Activated CD4-positive, CD25-positive, alpha-beta regulatory T cell treated with anti-CD3 and anti-CD28 coated beads, Interleukin-2, amount 50 U/mL, for 16 hours (primary cell): ENCODE measurements at places on chromosomes 1 and 21.

DNA sequence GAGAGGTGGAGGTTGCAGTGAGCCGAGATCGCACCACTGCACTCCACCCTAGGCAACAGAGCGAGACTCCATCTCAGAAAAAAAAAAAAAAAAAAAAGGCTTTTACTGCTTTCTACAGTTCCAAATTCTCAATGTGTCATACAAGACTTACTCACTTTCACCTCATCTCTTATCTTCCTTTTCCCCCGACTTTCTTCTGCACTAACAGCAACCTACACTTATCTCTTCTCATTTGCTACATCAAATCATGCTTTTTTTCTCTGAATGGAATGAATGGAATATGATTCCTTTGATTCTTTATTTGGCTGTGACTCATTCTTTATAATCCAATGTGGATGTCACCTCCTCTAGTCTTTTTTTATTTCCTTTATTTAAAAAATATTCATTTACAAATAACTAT is 168.4 kb upstream of the DMRTA2 start:
- no peak for DNase-seq

DNA sequence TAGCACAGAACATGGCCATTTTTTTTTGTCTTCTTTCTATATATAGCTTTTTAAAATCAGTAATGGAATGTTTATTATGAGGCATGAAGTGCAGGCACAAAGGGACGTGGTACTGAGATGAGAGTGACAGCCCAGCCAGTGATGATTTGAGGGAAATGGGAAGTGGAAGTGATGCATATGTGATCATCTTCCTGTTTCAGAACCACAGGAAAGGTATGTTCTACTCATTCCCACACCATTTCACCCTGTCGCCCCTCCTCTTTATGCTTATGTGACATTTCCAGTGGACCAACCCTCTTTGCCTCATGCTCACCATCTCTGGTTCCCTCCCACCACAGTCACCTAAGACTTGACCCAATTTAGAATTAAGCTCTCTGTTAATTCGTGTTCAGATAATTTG is 24.3 kb downstream of the PTGS2 start:
- no peak for DNase-seq

GRCh38 chr1:36161641-36162531 is 5.9 kb downstream of the MAP7D1 start:
- DNase-seq = no peak

DNA sequence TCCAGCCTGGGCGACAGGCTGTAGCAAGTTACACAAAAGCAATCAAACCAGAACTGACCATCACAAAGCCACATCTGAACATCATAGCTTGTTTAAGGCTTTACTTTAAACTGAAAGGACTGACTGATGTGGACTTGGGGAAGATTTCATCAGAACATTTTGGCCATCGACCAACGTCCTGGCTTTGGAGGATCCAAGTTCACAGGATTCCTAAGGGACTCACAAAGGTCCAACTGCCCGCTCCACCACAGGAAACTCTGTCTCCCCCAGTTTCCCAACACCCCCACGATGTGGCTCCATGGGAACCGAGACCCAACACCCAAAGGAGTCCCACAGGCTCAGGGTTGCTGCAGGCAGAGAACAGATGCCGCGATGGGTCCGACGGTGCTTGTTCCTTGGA is 9.3 kb downstream of the SSU72 start:
- DNase-seq = no peak

DNA sequence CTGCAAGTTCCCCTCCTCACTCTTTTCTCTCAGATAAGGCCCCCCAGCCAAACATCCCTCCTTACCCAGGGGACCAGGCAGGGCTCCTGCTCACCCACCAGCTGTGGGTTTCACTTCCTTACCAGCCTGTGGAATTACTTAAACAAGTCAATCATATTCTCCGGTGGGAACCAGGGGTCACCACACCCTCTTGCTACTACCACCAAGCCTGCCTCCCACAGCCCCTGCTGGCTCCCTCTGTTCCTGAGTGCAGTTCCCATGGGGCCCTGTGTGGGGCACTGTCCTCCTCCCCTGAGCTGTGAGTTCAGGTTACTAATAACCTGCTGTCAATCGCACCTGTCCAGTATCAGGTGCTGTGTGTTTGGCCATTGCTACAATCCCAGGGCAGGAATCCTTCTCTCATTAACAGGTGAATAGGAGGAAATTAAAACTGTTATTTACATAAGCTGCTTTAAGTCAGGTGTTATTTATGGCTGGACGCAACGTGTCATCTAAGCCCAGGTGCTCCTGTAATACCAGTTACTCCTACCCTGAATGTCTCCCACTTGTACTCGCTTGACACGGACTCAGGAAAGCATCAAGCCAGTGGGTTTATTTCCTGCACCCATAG is 53.1 kb upstream of the LBR start:
- no peak for DNase-seq

- no peak for DNase-seq
Observed at GRCh38 chr1:243230914-243231313, 24.2 kb downstream of the CEP170 start.

- DNase-seq = peak; percentile 92
Observed at GRCh38 chr1:8817412-8818324, at the start of gene RERE. RERE (minus strand) TSS chr1:8817640.

- DNase-seq = no peak
Observed at GRCh38 chr1:240765732-240766363, 153.9 kb upstream of the GREM2 start.

GRCh38 chr1:156388174-156389137 is 19.4 kb downstream of the RHBG start:
- DNase-seq = no peak

DNA sequence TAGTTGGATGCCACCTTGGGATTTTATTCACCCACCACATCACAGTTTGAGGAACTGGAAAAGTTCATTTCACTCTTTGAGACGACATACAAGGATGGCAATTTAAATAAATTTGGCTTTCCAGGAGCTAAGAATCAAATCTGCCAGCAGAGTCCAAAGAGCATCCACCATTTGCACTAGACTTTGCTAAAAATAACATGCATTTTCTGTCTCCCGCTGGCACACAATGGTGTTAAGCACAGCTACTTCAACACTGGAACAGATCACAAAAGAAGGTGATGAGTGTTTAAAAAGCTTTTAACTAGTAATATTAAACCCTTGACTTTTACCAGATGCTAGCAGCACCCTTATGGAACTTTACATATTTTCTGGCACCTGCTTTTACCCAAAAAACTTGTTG is 44.6 kb downstream of the MAEL start:
- no peak for DNase-seq

- DNase-seq = no peak
Observed at GRCh38 chr1:45640293-45640692, 16.4 kb upstream of the CCDC17 start.

DNA sequence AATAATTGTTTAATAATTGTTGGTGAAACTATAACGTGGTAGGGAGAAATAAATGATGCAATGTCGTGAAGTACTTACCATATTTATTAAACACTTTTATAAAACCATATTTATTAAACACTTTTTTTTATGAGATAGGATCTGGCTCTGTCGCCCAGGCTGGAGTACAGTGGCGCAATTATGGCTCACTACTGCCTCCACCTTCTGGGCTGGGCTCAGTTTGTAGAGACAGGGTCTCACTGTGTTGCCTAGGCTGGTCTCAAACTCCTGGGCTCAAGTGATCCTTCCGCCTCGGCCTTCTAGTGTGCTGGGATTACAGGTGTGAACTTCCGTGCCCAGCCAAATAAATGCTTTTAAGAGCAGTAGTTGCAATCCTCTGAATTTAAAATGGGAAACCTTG is 76.0 kb upstream of the PGD start:
- DNase-seq = no peak

DNA sequence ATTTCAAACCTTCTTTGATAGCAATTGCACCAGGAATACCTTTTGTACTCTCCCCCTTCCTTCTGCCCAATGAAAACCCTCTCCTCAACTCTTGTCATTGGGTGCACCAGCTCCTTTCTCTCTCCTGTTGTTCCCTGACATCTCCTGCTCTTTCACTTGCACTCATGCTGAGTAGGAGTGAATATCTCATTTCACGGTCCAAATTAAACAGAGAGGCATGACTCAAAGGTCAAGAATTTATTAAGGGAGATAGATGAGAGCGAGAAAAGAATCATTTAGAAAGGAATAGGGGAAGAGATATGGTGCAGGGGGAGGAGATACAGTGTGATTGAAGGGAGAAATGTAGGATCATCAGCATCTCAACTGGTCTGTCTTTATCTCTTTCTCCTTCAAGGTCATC is 22.1 kb downstream of the AIM2 start:
- no peak for DNase-seq

GRCh38 chr1:71019233-71019969 is 28.2 kb downstream of the PTGER3 start:
- no peak for DNase-seq

- no peak for DNase-seq
Observed at GRCh38 chr1:90834886-90835660, 118.0 kb upstream of the BARHL2 start.

GRCh38 chr1:16982902-16983301 is 2.5 kb upstream of the MFAP2 start:
- DNase-seq = no peak

DNA sequence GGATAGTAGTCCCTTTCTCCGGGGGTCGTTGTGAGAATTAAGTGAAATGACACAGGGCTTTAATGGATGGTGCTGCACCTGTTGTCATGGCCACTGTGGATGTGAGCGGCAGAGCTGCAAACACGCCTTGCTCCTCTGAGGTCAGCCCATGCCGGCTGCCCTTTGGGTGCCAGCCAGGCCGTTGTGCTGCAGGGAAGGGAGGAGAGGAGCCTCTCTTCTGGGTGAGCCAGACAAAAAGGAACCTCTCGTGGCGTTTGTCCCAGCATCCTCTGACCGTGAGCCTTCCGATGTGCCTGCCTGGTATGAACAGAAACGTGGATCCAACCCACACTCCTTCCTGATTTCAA is 383.0 kb upstream of the VAMP3 start:
- DNase-seq = no peak

DNA sequence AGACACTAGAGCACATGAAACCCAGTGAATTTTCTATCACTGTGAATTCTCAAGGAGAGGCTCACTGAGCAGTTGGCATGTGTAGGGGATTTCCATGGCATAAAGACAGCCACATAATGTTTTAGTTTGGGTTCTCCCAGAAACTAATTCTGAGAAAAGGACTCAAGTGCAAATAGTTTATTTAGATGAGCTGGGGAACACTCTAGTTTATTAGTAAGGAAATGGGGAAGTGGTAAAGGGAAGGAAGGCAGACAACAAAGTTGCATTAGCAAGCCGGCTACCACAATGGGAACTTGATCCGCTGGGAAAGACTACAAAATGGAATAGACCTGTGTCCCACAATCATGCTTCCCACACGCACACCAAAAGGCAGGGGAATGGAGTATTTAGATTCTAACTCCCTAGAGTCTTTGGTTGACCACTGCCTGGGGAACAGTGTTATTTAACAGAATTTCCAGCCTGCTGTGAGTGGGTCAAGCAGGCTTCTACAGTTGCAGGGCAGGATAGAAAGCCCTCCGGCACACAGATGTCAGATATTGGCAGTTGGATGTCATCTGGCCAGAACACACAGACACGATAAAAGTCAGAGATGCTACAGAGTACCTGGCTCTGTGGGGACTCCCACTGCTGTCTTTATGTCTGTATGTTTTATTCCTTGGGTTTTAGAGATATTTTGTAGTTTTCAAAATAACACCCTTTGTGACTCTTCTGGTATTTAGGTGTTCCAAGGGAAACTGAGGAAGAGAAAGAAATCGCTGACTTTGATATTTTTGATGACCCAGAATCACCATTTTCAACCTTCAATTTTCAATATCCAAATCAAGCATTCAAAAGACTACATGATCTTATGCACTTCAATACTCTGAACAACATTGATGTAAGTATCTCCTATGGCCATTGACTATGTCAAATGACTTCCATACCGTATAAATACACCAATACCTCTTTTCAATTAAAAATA is 150.1 kb downstream of the PLA2G4A start:
- DNase-seq = no peak

DNA sequence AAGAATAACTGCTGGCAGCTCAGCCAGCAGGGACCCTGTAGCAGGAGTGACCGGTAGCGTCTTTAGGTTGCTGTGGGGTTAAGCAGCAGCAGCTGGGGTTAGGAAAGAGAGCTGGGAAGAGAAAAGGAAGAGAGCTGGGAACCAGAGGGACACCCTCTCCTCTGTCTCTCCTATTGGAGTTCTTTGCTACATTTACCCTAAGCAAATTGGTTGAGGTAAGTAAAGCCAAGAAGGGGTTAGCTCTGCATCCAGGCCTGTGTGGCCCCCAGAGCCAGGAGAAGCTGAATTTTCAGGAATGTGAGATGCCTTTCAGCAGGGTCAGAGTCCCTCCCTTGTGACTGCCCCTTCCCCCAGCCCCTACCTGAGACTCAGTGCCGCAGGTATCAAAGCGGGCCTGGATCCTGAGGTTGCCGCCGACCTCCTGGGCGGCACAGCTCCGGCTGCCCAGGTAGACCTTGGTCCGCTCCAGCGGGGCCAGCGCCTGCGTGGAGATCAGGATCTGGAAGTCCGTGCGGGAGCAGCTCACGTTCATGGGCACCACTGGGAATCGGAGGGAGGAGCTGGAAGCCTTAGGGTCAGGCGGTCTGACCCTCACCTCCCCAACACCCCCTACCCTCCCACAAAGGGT is 16.4 kb downstream of the CDCP2 start:
- no peak for DNase-seq

- no peak for DNase-seq
Observed at GRCh38 chr1:207134581-207134980, 30.5 kb downstream of the C4BPA start.

- DNase-seq = no peak
Observed at GRCh38 chr1:76713535-76713934, 153.7 kb upstream of the ST6GALNAC5 start.

- DNase-seq = no peak
Observed at GRCh38 chr1:227884370-227885134, 63.2 kb downstream of the WNT9A start.

- no peak for DNase-seq
Observed at GRCh38 chr1:109476825-109477224, 6.9 kb upstream of the ATXN7L2 start.

DNA sequence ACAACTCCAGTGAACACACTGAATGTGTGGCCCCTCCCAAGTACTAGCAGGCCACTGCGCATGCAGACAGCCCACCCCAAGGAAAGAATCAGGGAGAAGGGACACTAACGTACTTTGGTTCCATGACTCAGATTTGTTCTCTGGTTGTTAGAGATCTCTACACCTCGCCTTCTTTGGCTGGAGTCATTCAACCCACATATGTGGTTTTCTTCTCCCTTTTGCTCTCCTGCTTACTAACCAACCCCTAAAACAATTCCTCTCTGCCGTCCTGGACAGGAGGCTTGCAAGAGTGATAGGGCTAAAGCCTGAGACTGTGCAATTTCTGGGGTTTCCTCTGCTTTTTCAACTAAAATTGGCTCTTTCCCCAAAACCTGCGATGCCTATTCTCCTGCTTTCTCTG is 5.7 kb upstream of the CD48 start:
- no peak for DNase-seq
